ENCODE measurements at places on chromosomes 6 and 20.

DNA sequence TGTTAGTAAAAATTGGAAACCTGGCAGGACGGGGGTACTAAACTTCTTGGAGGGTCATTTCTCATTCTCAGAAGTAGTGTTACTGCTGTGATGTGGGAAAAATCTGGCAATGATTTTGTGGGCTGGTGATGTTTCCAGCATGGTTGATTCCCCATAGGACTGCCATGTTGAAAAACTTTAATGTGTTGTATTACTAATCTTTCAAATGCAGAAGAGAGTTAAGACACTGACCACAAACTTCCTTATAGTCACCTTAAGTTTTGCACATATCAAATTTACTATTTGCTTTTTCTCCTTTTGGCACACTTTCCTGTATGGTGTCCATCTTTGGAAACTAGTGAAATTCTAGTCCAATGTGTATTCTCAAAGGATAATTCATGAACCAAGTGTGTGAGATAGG is 236.2 kb upstream of the TAB2 start:
- DNase-seq: peak; percentile 65

DNA sequence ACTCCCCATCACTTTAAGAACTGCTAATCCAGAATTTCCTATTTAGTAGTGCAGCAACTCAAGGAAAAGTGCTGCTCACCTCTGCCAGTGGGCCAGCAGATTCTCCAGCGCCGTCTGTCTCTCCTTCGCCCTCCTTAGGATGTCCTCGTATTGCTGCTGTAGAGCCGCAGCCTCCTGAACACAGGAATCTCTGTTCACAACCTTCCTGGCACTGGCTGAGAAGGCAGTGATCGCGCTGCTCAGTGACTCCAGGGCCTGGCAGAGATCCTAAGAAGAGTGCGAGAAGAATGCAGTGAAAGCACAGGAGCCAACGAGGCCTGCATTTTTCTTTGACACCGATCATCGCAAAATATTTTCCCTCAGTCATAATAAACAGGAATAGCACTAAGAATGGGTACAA is 209.0 kb downstream of the SYNE1 start:
- DNase-seq: peak; percentile 3

- DNase-seq: no peak
These were observed 40.0 kb upstream of the GNRH2 start for GRCh38 chr20:3003416-3003815.

DNA sequence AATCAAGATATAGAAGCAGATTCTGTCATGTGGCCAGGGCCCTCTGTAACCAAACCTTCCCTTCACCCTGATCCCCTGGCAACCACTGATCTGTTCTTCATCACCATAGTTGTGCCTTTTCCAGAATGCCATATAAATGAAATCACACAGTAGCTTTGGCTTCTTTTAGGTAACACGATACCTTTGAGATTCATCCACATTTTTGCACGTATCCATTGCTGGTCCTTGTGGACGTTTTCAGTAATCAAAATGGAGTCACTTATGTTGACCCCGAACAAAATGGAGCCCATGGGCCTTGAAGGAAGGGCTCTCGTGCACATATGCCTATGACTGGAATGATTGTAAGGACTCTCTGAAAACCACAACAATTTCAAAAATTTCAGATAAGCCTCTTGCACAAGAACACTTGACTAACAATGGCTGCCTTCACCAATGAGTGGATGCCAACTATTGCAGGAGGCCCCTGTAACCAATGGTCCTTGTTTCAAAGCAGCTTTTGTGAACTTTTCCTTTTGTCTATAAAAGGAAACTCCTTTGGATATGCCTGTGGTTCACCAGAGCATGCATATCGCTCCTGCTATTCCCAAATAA is 84.3 kb upstream of the RALY start:
- peak; percentile 95 for DNase-seq

- no peak for DNase-seq
These were observed 1622.8 kb downstream of the HACE1 start for GRCh38 chr6:103236923-103237322.

GRCh38 chr6:32173051-32173727 is 2.7 kb downstream of the AGPAT1 start:
- DNase-seq: no peak

DNA sequence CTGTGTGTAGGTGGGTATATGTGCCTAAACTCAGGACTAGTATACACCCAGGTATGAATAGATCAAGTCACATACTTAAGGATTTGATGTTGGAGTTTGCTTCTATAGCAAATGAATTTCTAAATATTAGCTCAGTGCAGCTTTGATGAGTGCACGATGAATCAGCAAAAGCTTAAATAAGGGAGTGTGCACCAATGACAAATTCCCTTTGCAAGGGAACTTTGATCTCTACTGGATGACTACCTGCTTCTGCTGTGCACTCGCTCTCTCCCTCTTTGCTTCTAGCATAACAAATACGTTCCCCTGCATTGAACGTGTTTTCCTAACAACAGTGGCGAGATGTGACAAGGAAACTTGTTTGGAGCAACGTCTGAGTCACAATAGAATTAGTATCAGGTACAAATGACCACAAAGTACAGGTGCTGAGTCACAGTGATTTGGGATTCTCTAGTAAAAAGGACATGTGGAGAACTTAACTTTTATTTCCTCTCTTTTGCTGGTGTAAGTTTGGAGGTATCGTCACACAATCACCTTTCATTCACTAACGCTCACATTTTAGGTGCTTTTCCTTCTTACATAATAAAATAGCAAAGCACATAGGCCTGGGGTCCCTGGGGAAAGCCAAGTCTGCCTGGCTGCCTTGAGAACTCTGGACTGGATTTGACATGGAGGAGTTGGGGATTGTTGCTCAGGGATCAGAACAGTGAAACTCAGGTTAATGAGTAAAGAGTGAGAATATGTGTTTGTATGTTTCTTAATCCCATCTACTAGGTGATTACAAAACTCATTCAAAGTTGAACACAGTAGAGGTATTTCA is 49.7 kb downstream of the KLHL31 start:
- peak; percentile 40 for DNase-seq

GRCh38 chr6:8279041-8279805 is 156.1 kb downstream of the SLC35B3 start:
- no peak for DNase-seq

All from fibroblast of skin of right quadriceps (primary cell).